Lung microvascular endothelial cell (primary cell): ENCODE measurements at places on chromosomes 1 and 21. TPM values are rescaled to one million over a fixed set of nuclear protein-coding genes. Genes with fewer than 3 reads are reported as not detected.

Gene GJA8
- total RNA-seq = not detected in 2 replicates

Gene SLC22A15
- under 0.01 TPM in 1 of 2 replicates, not detected in the other for total RNA-seq

Gene CFHR3
- total RNA-seq = not detected in 2 replicates

Gene METTL18
- total RNA-seq = 5.0 and 6.2 TPM in 2 replicates

Gene NHLH1
- not detected in 2 replicates for total RNA-seq

Gene CCDC27
- total RNA-seq = not detected in 2 replicates

Gene CNIH3
- total RNA-seq = 1.3 and 1.8 TPM in 2 replicates

Gene TEDDM1
- not detected in 2 replicates for total RNA-seq

Gene TSPAN1
- total RNA-seq = 0.22 TPM in 1 of 2 replicates, not detected in the other

Gene C1orf94
- total RNA-seq = not detected in 2 replicates

Gene SPRR2A
- not detected in 2 replicates for total RNA-seq

Gene FUBP1
- 74.8 and 85.6 TPM in 2 replicates for total RNA-seq
